HCT116 (cell line): ENCODE measurements at places on chromosomes 3 and 15. TPM values are rescaled to one million over a fixed set of nuclear protein-coding genes. Genes with fewer than 3 reads are reported as not detected.

- no peak for DNase-seq
Observed at GRCh38 chr3:196168808-196169391, 42.3 kb downstream of the ZDHHC19 start.

The ESYT3 gene
- total RNA-seq: 0.05 TPM

- DNase-seq: no peak
Observed at GRCh38 chr3:53131096-53131495, 861 bp upstream of the RFT1 start.

DNA sequence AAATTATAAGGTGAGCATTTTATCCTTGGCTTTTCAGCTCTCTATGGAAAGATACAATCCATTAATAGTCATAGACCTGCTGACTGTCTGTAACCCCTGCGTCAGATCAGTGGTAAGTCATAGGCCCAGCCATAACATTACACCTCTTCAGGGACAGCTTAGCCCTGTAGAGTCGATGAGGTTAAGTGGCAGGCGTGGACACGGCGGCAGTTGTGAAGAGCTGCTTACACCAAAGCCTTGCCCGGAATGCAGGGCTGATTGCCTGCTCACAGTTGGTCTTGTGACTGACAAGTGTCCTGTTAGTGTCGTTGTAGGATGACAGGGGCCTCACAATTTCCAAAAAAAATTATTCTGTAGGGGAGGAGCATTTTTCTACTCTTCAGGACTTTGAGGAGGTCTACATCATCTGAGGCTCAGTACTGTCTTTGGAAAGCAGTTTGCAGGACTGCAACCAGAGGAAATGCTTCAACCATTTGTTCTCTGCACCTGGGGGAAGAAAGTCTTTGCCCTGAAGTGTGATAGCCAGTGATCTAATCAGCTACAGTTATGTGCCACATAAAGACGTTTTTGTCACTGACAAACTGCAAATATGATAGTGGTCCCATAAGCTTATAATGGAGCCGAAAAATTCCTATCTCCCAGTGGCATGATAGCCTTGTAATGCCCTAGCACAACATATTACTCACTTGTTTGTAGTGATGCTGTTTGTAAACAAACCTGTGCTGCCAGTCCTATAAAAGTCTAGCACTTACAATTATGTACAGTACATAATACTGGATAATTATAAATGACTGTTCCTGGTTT is 14.9 kb upstream of the SELENOT start:
- no peak for DNase-seq

GRCh38 chr3:140131895-140132294 is 196.9 kb downstream of the CLSTN2 start:
- no peak for DNase-seq

GRCh38 chr3:10289787-10290355 is 2.9 kb downstream of the GHRL start:
- no peak for DNase-seq

The CILP gene
- not detected for total RNA-seq

The GOLGA8N gene
- 2.4 TPM for total RNA-seq

DNA sequence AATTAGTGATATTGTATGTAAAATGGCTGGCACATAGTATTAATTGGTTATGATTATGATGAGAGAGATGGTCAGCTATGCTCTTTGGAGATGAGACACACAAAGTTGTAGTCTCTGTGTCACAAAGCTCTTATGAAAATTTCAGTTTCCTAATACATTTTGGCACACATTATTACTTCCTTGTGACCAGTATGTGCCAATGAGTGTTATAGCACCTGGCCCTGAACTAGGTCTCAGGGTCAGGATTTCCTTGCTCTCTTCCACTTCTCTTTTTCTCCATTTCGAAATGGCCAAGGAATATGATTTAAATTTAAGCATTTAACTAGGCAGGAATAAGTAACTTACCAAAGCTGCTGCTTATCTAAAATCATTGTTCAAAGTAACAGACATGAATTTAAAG is 28.0 kb downstream of the TIPARP start:
- no peak for DNase-seq

- no peak for DNase-seq
Observed at GRCh38 chr3:178203165-178203564, 333.1 kb upstream of the KCNMB2 start.

DNA sequence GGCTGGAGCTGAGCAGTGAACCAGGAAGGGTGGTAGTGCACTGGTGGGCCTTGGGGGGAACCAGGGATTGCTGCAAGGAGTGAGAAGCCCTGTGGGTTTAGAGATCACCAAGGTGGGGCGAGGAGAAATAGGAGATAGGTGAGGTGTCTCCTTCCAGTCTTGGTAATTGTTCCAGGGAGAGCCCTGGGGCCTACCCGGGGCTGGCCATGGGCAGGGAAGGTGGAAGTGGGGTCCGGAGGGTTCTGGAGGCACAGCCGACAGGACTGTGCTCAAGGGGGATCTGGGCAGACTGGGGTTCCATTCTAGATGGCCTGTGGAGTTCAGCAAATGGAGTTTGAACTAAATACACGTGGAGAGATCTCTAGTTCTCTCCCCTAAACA is 4.5 kb downstream of the CHST13 start:
- no peak for DNase-seq

The FGF12 gene
- 0.07 TPM for total RNA-seq

The ACKR2 gene
- 0.76 TPM for total RNA-seq

DNA sequence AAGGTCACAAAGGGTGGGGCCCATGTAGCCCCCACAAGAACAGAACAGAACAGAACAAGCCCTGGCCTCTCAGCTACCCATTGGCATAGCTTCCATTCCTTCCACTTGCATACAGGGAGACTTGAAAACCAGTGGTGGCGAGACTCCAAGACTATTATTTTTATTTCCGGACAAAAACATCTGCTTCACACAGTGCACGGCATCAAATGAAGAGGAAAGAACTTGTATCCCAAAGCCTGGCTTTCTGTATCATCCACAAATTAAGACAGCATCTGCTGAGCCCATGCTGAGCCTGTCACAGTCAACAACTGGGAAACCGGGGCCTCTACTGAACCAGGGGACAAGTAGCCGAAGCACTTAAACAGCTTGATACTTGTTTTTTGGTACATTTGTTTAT is 56.0 kb downstream of the CLEC3B start:
- no peak for DNase-seq

- DNase-seq: no peak
Observed at GRCh38 chr3:37384117-37384516, 209.7 kb upstream of the LRRFIP2 start.

DNA sequence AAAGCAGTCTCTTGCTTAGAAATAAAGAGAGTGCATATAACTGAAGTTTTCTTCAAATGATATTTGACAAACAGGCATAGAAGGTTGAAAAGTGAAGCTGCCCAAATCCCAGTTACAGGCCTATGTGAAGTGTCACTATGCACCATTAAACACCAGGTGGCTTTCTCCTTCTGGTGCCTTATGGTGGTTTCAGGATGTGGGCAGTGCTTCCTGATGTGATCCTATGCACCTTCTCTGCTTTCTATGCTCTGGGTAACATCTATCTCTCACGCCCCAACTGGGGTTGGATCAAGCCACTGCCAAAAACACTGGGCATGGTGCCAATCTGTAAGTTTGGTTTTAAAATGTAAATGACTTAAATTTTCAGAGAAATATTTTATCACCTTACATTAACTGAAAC is 744.7 kb downstream of the TUSC7 start:
- DNase-seq: no peak
